ENCODE measurements at places on chromosomes 2 and 18.

DNA sequence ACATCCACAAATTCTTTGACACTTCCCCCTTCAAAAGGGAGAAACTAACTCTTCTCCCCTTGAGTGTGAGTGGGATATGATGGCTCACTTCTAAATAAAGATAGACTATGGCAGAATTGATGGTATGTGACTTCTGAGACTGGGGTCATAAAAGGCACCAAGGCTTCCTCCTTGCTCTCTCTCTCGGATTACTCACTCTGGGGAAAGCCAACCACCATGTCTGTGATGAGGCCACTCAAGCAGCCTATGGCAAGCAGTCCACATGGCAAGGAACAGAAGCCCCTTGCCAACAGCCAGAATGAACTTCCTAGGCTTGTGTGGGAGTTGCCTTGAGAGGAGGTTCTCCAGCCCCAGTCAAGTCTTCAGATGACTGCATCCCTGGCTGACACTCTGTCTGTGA lies 43.6 kb downstream of the KIAA2012 start:
- DNase-seq = no peak

- DNase-seq = peak; percentile 48
These were observed 216.9 kb downstream of the SH3RF3 start for GRCh38 chr2:109345653-109346480.

DNA sequence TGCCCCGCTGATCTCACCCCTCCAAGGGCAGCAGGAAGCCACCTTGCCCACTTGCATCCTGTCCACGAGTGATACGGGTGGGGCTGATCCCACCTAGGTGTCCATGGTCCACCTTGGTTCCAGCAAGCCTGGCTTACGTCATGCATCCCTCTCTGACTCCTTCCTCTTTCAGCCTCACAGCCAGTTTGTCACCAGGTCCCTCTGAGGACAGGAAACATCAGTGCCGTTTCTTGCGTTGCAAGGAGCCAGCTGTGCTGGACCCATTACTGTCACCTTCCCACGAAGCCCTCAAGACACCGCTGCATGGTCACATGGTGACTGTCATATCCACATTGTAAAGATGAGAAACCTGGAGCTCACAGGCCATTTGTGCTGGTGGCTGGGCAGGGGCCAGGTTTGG lies 34.8 kb upstream of the TWIST2 start:
- peak; percentile 63 for DNase-seq

DNA sequence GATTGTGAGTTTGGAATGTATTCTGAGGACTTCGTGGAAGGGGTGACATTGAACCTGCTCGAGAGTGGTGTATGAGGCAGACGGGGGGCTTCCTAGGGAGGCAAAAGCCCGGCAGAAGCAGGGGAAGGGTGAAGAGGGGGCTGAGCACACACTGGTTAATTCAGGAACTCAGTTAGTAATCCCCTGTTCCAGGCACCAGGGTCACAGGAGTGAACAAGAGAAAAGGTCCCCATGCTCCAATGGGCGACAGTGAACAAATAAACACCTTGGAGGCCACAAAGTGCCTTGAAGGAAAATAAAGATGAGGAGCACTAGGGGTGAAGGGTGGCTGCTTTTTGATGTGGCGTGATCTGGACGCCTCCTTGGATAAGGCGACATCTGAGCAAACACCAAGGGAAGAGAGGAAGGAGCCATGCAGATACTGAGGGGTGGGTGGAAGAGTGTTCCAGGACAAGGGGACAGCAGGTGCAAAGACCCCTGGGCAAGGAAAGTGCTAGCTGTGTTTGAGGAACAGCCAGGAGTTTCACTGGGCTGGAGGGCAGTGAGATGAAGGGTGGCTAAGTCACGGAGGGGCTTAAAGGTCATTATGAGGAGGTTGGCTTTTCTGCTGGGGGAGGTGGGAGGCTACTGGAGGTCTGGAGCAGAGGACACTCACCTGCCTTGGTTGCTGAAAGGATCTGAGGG lies 26.7 kb upstream of the ASB18 start:
- peak; percentile 64 for DNase-seq

- no peak for DNase-seq
These were observed 9.9 kb downstream of the COL3A1 start for GRCh38 chr2:188984065-188984491.

DNA sequence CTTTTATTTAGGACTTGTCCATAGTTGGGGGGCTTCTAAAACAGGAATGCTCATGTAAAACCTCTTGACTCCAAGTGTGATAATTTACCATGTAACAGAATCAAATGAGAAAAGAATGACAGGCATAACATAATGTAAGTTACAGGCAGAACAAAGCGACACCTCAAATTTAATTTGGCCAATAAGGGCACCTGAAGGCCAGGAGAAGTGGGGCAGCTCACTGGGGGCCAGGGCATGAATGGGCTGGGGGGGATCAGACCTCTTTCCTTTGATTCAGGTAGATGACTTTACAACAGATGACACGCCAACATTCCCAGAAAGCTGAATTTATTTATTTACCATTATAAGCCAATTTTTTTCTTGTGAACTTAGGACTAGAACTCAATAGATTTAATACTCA lies 14.5 kb downstream of the MOCOS start:
- DNase-seq = peak; percentile 59

- no peak for DNase-seq
These were observed 567.8 kb upstream of the KLHL29 start for GRCh38 chr2:22817197-22817596.

GRCh38 chr18:9926977-9927376 lies 13.2 kb downstream of the VAPA start:
- DNase-seq = no peak

- DNase-seq = no peak
These were observed 48.3 kb downstream of the THUMPD2 start for GRCh38 chr2:39730685-39731302.

DNA sequence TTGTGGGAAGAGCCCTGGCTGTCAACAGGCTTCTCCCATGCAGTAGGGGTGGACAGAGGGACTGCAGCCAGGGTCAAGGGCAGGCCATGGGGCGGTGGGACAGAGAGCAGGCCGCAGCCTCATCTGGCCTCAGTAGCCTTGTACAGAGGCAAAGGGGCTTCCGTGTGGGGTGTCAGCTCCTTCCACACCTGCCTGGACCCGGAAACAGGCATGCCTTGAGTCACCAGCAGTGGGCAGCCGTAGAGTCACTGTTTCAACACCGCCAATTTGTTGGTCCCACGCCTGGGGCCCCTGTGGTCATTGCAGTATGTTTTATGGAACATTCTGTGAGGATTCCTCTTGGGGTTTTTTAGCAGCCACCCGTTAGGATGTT lies 173.0 kb downstream of the SMAD7 start:
- no peak for DNase-seq

GRCh38 chr2:195537811-195538210 lies 119.2 kb upstream of the SLC39A10 start:
- no peak for DNase-seq

DNA sequence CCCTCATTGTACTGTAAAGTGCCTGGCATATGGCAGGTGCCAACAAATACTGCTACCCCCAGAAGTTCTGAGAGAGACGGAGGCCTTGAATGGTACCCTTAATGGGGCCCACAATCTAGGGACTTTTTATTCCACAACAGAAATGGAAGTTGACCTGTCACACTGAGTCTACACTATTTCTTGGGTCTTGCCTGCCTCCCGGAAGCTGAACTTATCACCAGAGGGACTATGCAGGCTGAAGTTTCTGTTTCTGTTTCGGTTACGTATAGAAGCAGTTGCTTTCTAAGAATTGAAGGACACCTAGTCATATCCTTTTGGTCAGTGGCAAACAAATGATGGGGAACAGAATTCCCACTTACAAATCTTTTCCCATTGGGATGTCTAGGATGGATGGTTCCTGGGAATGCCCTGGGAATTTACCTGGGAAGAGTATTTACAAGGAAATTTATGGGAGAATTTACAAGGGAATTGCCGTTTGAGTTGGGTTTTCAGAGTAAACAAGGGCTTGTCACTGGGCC lies 74.2 kb downstream of the HS1BP3 start:
- DNase-seq = no peak

DNA sequence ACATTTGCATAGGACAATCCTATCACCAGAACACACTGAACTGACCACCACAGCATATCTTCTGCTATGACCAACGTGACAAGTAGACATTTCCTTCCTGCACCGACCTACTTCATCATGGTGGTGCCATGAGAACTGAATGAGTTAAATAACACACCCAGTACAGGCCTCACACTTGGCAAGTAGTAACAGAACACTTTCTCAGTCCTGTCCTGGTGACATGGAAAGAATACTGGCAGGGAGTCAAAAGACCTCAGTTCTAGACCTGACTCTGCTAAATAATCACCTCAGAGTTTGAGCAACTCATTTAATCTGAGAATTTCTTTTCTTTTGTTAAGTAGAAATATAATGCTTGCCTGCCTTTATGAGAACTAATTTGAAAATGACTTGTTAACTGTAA lies 186.3 kb upstream of the SMAD7 start:
- no peak for DNase-seq

GRCh38 chr2:142973160-142973821 lies 95.8 kb downstream of the KYNU start:
- DNase-seq = no peak

GRCh38 chr2:39013871-39014270 lies 107.0 kb downstream of the SOS1 start:
- no peak for DNase-seq

DNA sequence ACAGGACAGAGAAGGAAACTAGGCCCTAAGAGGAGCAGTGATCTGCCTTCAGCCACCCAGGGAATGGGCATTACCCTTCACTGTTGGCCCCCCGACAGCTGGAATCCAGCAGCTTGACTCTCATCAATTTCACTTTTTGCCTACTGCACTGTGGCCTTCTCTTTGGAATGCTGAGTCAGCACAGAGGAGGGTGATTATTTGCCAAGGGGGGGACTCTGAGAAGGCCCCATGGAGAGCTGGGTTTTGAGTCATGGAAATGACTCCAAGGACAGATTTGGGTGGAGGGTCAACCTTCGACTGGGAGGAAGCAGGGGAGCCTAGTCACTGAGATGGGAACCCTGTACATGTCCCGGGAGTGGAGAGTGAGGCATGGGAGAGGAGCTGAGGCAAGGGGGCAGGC lies 38.1 kb upstream of the NTSR2 start:
- DNase-seq = no peak

DNA sequence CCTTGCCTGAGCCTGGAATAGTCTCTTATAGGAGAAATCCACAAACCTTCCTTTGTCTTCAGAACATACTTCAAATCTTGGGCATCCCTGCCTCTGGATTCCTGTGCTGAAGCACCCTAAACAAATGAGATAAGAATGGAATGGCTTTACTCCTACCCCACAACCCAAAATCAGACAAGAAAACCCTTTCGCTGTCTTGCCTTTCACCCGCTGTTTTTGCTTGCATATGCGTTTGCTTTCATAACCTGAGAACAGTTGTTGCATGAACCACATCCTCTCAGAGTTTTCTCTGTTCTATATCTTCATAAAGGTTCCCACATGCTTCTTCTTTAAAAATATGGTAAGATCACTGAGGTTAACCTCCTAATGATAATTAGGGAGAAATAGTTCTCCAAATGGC lies 132.1 kb upstream of the MAP3K20 start:
- DNase-seq = no peak

- no peak for DNase-seq
These were observed 144.9 kb downstream of the SCG2 start for GRCh38 chr2:223457301-223457700.
